ENCODE measurements at places on chromosomes 5 and 9.

DNA sequence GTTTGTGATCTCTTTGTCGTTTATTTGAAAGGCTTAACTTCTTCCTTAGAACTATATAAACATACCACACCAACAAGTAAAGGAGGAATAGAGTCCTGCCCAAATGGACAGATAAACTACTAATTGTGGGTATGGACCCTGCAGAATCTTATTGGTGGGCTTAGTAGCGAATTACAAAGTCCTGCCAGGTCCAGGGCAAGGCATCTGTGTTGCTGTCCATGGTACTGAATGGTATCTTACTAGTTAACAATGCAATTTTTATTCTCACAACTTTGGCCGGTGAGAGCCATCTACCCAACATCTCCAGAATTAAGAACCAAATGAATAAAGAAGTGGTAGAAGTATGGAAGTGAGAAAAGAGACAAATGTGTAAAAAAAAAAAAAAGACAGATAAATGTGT, 1782.4 kb upstream of the WWC1 start:
- DNase-seq: peak; percentile 20

DNA sequence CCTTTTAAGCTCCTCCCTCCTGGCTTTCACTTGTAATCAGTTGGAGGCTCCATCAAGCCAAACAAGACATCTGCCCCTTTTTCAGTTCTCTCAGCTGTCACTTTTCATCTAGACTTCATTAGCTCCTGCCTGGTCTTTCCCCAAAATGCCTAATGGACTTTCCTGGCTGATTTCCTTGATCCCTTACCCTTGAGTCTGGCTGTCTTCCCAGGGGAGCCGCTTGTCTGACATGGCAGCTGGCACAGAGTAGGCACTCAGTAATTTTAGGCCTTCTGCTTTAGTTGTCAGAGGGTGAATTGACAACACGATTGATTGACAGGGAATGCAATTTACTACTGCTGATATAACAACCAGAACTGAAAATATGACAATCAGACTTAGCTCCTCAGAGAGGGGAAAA, 2.1 kb downstream of the C9orf153 start:
- DNase-seq: no peak

GRCh38 chr5:157548513-157549282, 26.9 kb downstream of the ADAM19 start:
- no peak for DNase-seq

DNA sequence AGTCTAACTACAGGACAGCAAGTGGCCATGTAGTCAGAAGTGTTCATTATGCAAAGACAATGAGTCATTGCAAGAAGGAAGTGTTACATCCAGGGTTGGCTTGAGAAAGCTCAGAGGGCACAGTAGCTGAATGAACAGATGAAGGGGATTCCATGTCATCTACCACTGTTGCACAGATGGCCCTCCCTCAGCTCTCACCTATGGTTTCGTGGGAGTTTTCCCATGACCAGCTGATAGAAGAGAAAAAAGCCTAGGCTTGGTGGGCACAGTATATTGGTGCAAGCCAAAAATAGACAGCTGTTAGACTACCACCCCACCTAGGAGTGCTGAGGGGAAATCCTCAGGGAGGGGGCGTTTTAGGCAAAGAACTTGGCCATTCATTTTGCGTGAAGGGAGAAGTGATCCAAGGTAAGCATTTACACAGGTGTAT, 217.0 kb downstream of the DMRT2 start:
- DNase-seq: no peak

DNA sequence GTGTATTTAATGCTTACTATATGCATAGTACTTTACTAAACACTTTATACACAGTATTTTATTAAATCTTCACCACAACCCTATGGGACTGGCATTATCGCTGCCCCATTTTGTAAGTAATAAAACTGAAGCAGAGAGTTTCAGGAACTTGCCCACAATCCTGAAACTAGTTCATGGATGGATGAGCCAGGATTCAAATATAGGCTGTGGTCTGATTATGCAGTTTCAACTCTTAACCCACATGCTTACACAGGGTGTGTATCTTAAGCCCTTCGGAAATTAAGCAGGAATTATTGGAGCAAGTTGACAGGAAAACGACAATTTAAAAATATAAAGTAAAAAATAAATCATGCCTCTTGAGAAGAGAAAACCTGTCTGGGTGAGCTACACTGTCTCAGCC, 109.0 kb downstream of the ATP10B start:
- no peak for DNase-seq

GRCh38 chr5:57313716-57314115, 139.9 kb downstream of the GPBP1 start:
- DNase-seq: no peak

DNA sequence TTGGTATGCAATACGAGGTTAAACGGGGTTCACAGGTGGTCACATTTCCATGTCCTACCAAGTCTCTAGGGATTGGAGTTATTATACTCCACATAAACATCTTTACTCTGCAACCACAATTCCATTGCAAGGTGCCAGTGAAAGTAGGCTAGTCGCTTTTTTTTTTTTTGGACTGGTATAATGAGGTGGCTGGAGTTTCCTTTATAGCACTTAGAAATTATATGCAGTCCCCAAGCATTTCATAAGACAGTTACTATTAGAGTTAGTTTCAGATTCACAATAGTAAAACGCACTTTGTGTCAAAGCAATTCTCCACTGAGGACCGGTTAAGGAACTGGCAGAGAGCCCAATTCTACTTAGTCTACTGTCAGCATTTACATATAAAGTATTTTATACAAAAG, 1.4 kb downstream of the MEF2C start:
- DNase-seq: no peak

DNA sequence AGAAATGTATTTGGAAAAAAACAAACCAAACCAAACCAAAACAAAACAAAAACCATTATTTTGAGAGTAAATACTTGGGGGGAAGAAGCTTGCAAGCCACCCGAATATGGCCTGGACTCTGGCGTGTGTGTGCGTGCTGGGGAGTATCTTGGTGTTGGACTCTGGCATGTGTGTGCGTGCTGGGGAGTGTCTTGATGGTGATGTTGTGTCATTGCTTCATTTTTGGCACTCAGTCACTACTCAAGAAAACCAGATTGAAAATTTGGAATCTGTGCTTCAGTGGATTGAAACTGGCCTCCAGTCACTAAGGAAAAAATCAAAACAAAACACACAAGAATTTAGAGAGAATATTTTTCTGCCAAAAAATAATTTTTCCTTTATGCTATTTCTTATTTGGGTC, 76.1 kb downstream of the ARRDC3 start:
- no peak for DNase-seq

GRCh38 chr5:95630394-95630917, 10.6 kb downstream of the GPR150 start:
- DNase-seq: no peak

- no peak for DNase-seq
Observed at GRCh38 chr9:87267251-87268070, 230.2 kb upstream of the DAPK1 start.

- peak; percentile 43 for DNase-seq
Observed at GRCh38 chr5:10695055-10695649, 65.9 kb downstream of the DAP start.

- DNase-seq: no peak
Observed at GRCh38 chr5:151073280-151073679, 7.6 kb downstream of the TNIP1 start.

- no peak for DNase-seq
Observed at GRCh38 chr5:159398936-159399335, 68.6 kb upstream of the IL12B start.

DNA sequence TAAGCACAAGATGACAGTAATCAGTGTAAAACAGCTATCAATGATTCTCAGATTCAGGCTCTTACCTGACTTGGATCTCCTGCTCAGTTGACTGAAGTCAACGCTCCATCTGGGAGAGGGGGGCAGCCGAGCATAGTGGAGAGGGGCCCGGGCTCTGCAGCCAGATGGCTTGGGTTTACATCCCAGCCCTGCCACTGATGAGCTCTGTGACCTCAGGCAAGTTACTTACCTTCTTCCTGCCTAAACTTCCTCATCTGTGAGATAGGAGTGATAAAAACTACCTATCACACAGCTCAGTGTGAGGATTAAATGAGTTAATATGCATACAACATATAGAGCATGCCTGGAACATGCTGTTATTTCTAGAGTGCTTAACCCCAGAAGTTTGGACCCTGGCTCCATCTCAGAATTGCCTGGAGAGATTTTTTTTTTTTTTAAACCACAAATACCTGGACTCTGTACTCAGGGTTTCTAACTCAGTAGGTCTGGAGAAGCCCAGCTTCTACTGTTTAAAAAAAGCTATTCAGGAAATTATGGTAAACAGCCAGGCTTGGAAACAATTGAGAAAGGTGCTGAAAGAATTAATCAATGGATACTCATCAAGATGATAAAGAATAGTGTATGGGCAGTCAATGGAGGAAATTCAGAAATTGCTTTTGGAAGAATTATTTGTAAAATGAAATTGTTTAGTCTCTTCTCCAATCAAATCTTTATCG, 72.2 kb downstream of the ANKRD55 start:
- DNase-seq: no peak

GRCh38 chr9:137085920-137086530, 760 bp upstream of the MAN1B1 start:
- DNase-seq: no peak

GRCh38 chr9:108759835-108760234, 96.0 kb downstream of the ACTL7B start:
- no peak for DNase-seq

- no peak for DNase-seq
Observed at GRCh38 chr9:131274674-131275331, 1.5 kb downstream of the FAM78A start.

DNA sequence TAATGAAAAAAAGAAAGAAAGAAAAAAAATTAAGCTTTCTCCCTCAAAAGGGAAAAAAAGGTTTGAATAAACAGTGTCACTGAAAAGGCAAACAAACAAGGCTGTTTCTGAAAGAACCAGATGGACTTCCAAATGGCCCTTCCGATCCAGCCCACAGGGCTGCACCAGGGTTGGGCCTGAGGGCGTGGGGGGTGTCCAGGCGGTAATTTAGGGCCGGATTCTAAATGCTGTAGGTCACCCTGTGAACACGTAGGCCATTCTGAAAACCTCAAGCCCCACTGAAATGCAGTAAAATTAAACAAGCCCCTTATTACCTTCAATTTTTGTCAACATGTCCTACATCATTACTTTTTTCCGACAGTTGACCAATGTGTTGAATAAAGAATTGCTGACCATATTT, 132.1 kb downstream of the HSD17B3 start:
- DNase-seq: no peak

DNA sequence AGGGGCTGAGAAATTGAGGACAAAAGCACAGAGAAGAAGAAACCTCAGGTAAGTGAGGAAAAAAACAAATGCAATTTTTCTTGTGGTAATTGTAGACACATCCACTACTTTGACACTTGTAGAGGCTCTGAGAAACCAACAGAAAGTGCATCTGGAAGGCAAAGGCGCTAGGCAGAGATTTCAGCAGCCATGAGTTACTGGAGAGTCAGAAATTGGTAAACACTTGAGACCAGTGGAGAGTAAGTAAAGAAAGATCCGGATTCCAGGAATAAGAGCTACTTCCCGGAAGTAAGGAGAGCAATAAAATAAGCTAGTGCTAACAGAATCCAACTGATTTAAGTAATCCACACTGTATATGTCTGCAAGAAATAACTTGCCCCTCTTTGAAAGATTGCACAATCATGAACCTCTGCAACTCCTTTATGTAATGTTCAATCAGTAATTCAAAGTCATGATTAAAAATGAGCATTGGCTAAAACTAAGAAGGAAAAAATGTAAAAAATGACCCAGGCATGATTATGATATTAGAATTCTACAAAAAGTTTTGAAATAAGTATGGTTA, 382.1 kb downstream of the CDH18 start:
- DNase-seq: no peak

DNA sequence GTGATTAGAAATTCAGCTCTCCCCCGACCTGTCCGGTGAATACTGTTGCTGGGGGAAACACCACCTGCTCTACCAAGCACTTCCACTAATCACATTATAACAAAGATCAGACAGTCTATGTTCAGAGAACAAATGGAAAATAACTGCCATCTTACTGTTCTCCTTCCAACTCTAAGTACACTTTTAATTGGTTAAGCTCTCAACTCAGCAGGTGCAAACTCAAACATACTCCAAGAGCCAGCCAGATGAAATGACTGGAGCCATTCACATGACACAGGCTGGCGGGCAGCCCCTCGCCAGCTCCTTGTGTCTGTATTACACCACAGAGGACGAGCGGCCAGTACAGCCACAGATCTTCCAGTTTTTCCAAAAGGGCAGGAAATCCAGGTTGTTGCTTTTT, 16.1 kb downstream of the LIFR start:
- no peak for DNase-seq

GRCh38 chr9:71990466-71990865, 69.9 kb downstream of the C9orf57 start:
- no peak for DNase-seq

DNA sequence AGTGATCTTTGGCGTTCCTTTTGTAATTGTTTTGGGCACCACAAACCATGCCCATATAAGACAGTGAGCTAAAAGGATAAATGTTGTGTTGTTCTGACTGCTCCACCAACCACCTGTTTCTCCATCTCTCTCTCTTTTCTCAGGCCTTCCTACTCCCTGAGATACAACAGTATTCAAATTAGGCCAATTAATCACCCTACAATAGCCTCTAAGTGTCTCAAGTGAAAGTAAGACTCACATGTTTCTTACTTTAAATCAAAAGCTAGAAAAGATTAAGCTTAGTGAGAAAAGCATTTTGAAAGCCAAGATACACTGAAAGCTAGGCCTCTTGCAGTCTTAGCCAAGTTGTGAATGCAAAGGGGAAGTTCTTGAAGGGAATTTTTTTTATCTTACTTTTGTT, 268.8 kb upstream of the NREP start:
- no peak for DNase-seq

GRCh38 chr5:66443462-66444130, 152.6 kb upstream of the MAST4 start:
- DNase-seq: no peak

DNA sequence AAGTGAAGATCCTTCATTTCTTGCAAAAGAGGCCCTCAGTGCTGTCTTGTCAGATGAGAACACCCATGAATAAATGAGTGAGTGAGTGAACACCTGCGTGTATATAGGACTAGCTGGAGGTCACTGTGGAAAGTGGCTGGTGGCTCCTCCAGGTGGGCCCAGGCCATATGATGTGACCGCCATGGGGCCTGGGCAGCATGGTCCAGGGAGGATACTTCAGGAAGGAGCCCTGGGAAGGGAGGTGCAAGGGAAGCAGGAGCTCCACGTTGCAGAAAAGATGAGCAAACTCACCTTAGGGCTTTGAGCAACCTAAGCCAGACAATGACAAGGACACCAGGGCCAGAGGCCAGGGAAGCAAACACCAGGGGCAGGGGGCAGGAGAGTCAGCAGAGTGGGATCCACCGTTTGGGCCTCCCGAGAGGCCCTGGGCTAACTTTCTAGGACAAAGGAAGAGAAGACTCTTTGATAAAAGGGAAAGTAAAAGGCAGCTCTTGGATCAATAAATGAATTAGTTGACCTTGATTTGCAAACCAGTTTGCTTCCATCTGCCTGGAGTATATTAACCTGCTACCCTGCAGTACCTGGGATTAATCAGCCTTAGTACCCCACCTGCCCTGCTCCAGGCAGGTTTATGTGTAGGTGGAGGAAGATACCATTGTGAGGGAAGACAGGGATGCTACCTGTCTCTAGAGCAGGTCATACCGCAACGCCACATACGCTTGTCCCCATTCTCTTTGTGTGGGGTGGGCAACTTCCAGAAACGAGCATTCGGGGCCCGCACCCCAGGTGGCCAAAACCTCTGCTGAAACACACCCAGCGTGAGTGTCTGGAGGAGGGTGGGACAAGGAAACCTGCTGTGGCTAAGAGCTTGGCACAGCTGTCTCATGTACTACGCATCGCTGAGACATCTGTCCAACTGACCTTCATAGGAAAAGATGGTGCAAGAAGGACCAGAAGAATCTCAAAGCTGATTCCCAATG, 51.4 kb upstream of the OLFM1 start:
- DNase-seq: no peak

GRCh38 chr5:158816011-158816696, 283.6 kb downstream of the EBF1 start:
- no peak for DNase-seq

All from iPS DF 6.9 (cell line).